ENCODE measurements at places on chromosomes 12 and 14.

GRCh38 chr12:18794000-18794399 lies 56.1 kb downstream of the CAPZA3 start:
- no peak for DNase-seq

DNA sequence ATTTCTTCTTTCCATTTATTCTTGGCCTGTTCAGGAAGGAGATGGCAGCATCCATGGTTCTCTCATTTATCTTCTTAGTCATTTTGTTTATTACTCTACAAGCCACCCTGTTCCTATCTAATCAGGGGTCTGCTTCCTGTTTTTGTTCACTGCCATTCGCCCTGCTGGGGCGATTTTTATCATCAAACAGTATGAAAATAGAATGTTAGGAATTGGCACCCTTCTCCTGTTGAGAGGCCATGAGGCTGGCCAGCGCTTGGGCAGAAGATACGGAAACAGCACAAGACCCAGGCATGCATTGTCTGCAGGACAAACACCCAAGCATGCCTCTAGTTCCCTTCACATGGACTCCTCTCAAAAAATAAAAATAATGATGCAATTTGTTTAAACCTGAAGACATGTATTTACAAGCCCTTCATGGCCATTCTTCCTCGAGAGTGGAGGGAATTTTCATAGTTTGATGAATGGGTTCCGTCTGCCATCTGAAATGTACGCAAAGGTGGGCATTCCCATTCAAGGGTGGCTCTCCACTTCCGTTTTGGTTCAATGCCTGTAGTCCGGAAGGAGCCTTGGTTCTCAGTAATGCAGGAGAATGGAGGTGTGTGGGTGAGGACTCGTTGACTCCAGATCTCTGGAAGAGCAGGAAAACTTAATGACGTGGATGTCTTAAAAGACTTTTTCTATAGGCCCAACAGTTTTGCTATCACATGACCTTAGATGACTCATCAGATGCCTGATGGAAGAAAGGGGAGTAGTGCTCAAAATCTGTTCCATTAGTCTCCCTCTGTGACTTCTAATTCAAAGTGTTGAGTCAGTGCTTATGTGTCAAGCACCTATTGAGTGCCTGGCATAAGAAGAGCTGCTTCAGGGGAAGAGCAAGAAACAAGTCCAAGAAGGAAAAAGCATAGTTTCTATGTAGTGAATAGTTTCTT lies 252.4 kb upstream of the TBX3 start:
- no peak for DNase-seq

DNA sequence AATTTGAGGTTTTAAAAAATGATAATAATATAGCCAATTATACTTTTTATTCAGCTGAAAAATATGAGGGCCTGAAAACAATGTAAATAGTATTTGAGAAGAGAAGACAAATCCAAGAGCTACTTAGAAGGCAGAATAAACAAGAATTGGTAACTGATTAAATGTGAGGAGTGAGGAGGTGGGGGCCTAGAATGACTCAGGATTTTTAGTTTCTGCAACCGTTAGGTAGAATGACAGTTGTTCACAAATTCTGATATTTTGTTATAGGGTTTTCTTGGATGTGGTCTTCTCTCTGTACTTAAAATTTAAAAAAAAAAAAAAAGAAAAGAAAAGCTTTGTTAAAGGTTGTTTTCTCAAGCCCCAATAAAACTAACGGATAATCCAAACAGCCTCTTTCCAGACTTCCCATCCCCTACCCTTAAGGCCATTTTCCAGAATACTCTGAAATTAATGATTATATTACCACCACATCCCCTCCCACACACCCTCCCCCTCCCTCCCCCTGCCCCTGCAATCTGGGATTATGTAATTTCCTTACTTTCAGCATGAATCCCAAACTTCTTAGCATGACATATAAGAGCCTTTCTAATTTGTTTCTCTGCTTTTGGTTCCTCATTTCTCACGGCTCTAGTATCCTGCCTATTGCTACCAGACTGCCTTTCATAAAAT lies 50.4 kb downstream of the LRP6 start:
- no peak for DNase-seq

GRCh38 chr12:110227138-110227537 lies 53.9 kb upstream of the ATP2A2 start:
- no peak for DNase-seq
